ENCODE measurements at places on chromosomes 1 and 21.

- DNase-seq, result peak; percentile 9
These were observed 47.5 kb upstream of the EEIG2 start for GRCh38 chr1:108512239-108513043.

- DNase-seq, result no peak
These were observed 1145.6 kb downstream of the KCNT2 start for GRCh38 chr1:195462646-195463045.

- DNase-seq, result no peak
These were observed 39.6 kb upstream of the LPGAT1 start for GRCh38 chr1:211870156-211870555.

- no peak for DNase-seq
These were observed 267.8 kb upstream of the NRIP1 start for GRCh38 chr21:15332572-15332971.

GRCh38 chr1:119715542-119715941, 3.8 kb downstream of the PHGDH start:
- no peak for DNase-seq

DNA sequence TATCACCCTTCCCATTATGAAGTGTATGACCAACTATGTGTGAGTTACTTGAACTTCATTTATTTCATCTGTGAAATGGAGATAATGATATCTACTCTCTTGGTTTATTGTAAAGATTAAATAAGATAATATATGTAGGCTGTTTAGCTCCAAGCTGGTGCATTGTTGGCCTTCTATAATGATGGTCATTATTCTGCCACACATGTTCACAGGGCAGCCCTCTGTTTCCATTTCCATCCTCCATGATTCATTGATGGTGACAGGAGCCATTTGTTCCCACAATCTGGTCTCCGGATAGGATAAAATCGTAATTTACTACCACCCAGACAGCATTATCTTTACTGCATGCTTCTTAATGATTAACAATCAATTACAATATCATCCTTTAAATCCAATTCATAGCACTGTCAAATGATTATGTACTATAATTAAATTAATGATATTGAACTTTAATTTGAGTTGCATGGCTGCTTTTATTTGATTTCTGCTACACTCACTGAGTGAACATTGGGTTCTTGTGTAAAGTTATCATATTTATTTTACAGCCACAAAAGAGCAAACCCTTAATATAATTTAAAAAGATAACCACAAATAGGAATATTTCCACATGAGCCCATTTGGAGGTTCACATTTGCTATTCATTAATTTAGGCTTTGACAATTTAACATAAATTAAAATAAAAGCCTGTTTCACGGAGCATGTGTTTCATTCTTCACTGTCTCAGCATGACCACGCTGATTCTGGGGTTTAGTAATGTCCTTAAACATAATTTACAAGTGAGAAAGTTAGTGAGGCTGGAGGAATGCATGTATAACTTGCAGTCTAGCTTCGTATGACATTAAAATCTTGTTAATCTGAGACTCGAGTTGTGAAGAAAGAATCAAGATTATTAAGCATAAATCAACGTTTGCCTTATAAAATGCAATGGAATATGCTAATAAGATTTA, 596.4 kb upstream of the ZRANB2 start:
- no peak for DNase-seq

GRCh38 chr1:47211796-47212269, 20.2 kb downstream of the TAL1 start:
- DNase-seq, result no peak

- no peak for DNase-seq
These were observed 34.2 kb downstream of the CHD5 start for GRCh38 chr1:6145864-6146410.

GRCh38 chr1:160855181-160855981, 7.3 kb downstream of the CD244 start:
- DNase-seq, result no peak

GRCh38 chr1:7229186-7229585, 443.9 kb downstream of the CAMTA1 start:
- no peak for DNase-seq

GRCh38 chr21:35643176-35643575, 417.1 kb downstream of the SETD4 start:
- no peak for DNase-seq

- no peak for DNase-seq
These were observed 7.2 kb downstream of the CASZ1 start for GRCh38 chr1:10789047-10789791.

- no peak for DNase-seq
These were observed 30.3 kb upstream of the PODN start for GRCh38 chr1:53031732-53032131.

DNA sequence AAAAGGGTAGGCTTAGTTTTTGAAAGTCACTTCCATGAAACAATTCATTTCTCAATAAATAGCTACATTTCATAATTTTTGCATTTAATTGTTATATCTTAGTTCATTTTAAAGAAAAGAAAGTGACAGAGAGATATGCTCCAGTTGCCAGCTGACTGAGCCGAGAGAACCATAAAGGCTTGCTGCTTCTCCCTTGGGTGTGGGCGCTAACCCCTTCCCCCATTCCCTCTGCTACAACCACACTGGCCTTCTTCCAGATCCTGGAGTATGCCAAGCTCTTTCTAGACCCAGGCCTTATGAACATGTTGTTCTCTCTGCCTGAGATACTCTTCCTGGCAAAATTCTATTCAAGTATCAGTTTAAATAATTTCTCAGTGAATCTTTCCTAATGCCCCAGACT, 12.3 kb downstream of the SORT1 start:
- peak; percentile 29 for DNase-seq

GRCh38 chr1:157147906-157148700, 9.9 kb upstream of the ETV3 start:
- DNase-seq, result no peak

- no peak for DNase-seq
These were observed 46.5 kb upstream of the TENT5B start for GRCh38 chr1:27058966-27059669.

GRCh38 chr21:28380241-28380640, 612.4 kb downstream of the LTN1 start:
- no peak for DNase-seq

GRCh38 chr21:15964236-15964855, 234.6 kb downstream of the USP25 start:
- DNase-seq, result no peak

- no peak for DNase-seq
These were observed 4.2 kb downstream of the MPZL1 start for GRCh38 chr1:167726008-167726407.

DNA sequence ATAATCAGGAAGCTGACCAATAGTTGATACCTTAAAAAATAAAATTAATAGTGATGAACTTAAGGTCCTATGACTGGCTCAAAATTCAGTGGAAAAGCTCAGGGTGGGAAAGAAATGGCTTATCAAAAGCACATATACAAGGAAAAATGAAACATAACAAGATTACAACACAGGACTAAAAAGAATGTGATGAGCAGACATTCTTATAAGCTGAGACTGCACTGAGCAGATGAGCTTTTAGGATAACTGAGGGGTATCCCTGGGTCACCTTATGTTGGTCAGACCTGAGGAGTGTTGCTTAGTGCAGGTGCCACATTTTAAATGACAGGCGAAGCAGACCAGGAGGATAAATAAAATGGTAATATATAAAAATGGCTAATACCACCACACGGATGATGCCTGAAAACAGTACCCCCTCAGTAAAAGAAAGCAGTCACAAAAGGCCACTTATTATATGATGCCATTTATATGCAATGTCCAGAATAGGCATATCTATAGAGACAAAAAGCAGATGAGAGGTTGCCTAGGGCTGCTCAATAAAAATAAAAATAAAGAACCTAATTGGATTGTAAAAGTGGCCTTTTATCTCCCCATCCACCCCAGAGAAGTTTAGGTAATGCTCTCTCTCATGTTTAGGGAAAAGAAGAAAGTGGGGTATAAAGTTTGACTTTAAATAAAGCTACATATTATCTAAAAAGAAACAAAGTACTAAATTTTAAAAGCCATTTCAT, 163.9 kb downstream of the SLC45A1 start:
- DNase-seq, result no peak

- no peak for DNase-seq
These were observed 137.3 kb upstream of the USH2A start for GRCh38 chr1:216560527-216560926.

DNA sequence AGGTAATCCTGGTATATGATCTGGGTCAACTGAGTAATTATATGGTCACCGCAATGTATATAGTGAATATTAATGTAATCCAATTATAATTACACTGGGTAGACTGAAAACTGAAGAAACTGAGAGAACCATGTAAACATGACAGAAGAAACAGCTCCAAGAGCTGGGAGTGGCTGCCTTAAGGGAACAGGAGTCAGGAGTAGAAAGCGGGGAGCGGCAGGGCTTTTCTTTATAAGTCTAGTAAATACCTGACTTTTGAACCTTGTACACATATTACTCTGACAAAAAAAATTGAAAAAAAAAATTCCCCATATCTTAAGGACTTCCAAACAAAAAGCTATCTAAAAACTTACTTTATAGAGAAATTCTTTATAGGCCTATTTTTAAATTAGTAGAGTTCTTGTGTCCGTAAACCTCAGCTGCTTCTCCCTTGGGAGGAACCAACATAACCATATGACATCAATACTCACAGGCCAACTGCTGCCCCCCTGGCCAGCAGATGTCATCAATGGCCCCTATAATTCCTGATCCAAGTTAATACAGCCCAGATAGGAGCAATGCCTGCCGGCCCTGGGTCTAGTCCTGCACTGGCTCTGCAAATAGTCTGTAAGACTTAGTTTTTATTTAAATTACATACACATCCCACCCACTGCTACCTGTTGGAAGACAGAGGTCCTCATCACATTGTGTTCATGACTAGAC, 33.8 kb downstream of the THAP3 start:
- no peak for DNase-seq

DNA sequence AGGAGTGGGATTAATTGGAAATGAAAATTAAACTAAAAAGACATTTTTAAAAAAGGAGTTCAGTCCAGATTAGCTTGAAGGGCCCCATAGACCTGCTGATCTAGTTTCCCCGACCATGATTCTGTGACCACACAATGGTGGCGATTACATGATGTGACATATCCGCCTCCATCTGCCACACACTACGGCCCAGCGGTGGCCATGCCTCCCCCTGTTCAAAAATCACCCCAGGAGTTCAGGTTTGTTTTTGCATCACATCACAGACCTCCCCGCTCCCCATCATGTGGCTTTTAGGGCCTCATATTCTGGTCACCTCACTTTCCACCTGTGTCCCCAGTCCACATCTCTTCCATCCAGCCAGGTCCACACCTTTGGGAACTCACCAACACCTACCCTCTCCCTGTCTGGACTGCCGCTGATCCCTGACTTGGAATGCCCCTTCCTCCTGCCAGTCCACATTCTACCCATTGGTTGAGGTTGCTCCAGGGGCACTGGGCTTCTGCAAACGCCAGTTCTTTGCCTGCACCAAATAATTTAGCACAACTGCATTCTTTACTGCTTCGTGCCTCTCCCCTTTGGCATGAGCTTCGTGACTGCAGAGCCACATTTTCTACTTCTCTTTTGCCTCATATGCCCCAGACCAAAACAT, 38.9 kb downstream of the CD247 start:
- DNase-seq, result no peak

- DNase-seq, result no peak
These were observed 75.8 kb downstream of the ARHGEF16 start for GRCh38 chr1:3530086-3530925.

- DNase-seq, result no peak
These were observed 423.5 kb downstream of the OMA1 start for GRCh38 chr1:58123051-58123450.

- no peak for DNase-seq
These were observed 99.9 kb upstream of the TIAM1 start for GRCh38 chr21:31443736-31444521.

GRCh38 chr1:54904476-54905048, 17.6 kb upstream of the DHCR24 start:
- no peak for DNase-seq

DNA sequence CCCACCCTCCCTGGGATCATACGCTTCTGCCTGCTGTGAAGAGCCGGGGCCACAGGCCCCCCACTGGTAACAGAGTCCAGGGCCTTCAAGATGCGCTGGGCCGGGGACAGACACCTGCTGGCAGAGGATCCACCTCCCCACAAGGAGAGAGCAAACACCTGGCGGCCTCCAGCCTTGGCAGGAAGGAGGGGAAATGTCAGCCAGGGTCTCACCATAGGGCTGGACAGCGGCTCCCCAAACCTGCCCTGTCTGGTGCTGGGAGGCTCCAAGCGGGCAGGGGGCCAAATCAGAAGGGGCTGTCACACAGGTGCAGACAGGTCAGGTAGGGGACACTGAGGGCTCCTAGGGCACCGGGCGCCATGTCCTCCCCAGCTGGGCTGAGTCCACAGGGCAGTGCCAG, 58.9 kb downstream of the KCNAB2 start:
- no peak for DNase-seq

- no peak for DNase-seq
These were observed 114.5 kb downstream of the CRYAA start for GRCh38 chr21:43283136-43283924.

DNA sequence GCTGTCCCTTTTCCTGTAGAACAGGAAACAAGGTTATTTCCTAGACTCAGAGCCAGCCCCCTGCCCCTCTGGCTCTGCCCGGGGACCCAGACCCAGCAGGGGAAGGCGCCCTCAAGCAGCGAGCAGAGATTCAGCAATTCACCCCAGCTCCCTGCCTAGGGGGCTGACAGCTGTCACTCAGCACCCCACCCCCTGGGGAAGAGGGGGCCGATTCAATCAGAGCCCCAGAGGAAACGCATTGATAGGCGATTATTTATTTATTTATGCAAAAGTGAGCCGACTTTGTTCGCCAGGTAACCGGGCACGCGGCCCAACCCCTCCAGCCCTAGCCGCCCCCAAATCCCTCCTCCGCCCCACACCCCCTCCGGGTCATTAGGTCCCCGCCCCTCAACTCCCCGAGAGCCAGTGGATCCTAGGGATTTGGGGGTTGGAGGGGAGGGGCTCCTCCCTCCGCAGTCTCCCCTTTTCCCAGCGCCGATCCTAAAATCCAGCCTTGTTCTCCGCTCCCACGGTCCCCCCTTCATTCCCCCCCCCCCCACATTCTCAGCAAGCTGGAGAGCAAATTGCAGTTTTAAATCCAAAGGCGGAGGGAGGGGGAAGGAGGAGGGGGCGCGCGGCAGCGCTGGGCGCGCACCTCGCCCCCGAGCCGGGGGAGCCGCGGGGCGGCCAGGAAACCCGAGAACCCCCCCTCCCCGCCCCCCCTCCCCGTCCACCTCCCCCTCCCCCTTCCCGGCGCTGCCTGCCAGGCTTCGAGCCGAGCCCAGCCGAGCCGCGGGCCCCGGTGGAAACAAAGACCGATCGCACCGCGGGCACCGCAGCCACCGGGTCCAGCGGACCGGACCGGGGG, 1.3 kb downstream of the AHDC1 start:
- DNase-seq, result no peak

DNA sequence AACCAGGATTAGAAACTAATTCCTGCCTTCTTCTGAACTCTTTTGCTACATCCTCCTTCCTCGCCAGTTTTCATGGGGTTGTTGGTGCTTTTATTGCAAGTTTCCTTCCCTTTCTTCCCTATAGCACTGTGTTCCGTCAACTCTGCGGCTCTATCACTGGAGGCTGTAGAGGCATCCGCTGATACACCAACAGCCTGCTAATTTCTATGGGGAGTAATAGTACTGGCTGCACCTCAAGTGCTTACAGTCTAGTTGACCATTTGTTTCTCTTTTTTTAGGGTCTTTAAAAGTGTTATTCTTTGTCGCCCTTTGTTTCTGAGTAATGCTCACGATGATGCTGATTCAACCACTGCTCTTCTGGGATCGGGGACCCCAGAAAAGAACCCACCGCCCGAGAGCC, 746 bp downstream of the MIS18A start:
- no peak for DNase-seq
